ENCODE measurements at places on chromosomes 3 and 15.
A peak's percentile ranks its signal among the peaks of the same experiment; 100 is the strongest.

- no peak for DNase-seq
Observed at GRCh38 chr3:65958216-65958615, 80.5 kb downstream of the MAGI1 start.

GRCh38 chr3:128320551-128321340, 145.9 kb downstream of the DNAJB8 start:
- no peak for DNase-seq

DNA sequence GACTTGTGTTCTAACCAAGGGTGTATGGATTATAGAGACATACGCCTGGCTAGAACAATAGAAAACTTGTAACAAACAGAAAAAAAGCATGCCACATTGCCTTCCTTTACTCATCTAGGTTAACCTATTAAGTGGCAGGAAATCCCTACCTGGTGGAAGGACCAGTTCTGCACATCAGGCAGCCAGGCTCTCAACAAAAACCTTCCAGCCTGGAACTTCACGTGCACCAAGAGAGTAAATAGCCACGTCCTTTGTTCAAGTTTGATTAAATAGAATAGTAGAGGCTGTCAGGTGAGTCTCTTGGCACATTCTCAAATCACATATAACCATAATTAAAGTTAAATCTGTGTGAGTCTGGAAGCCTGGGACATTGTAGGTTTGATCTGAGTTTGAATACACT, 85.0 kb upstream of the DPH6 start:
- no peak for DNase-seq

DNA sequence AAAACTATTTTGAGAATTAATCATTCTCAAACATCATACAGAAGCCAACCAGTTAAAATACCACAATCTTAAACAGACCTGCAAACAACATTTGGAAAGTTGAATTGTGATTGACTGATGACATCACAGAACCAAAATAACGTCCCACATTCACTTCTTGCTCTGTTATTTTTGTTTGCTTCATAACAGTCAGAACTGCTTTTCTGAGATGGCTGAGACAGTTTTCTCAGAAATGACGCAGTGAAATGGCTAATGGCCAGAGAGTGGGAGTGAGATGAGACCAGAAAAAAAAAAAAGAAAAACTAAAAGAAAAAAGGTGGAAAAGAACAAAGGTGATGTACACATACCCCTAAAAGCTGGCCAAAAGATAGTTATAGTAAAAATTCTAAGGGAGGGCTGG, 1061.2 kb downstream of the FHIT start:
- no peak for DNase-seq

DNA sequence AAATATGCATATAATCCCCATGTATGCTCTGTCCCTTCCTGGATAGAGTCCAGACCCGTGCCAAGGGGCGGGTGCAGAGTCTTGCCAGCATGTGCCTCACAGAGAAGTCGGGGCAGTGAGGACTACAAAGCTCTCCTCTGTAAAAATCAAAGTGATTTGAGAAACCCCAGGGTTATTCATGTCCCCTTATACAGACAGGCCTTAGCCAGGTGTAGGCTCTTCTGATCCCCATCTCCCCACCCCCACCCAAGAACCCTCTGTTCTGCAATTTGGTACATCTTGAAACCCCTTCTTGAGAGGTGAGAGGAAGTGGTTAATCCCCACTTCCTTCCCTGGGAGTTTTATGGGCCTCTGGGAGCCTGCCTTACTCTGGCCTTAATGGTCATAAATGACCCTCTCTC, 24.7 kb downstream of the TRIM71 start:
- no peak for DNase-seq

DNA sequence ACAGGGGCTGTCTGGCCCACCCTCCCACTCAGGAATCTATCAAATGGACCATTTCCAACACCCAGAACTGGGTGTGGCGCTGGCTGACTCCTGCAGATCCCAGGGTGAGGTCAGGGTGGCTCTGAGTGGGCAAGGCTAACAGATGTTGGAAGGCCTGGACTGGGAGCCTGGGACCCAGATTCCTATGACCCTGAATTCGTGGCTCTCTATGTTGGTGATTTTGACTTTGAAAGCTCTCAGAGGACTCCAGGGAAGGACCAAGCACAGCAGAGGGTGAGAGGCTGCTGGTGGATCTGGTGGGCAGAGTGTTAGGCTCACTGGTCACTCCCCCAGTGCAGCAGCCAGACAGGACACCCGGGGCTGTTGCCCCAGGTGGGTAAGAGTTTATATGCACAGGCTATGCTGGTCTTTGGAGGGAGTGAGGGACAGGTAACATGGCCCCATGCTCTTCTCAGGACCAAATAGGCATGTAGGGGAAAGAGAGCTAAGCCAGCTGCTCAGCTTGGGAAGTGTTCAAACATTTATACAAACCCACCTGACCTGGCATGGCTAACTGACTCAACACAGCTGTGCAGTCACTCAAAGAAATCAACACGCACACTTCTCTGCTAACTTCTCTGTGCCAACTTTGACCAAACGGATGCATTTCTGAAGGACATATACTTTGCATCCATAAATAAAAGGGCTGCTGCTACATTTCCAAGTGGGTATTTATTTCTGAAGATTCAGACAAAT, 62.6 kb upstream of the RAB6B start:
- DNase-seq = no peak

GRCh38 chr3:2029559-2029958, 69.1 kb upstream of the CNTN4 start:
- DNase-seq = no peak

- DNase-seq = no peak
Observed at GRCh38 chr3:13688034-13688433, 139.1 kb downstream of the FBLN2 start.

GRCh38 chr15:52021128-52021671, 2.2 kb downstream of the MAPK6 start:
- DNase-seq = peak; percentile 92

- no peak for DNase-seq
Observed at GRCh38 chr15:99651023-99651807, 82.0 kb downstream of the LYSMD4 start.

GRCh38 chr15:78362716-78363380, 22.7 kb downstream of the CRABP1 start:
- no peak for DNase-seq

GRCh38 chr15:74203914-74204431, 1.4 kb upstream of the STRA6 start:
- DNase-seq = no peak

DNA sequence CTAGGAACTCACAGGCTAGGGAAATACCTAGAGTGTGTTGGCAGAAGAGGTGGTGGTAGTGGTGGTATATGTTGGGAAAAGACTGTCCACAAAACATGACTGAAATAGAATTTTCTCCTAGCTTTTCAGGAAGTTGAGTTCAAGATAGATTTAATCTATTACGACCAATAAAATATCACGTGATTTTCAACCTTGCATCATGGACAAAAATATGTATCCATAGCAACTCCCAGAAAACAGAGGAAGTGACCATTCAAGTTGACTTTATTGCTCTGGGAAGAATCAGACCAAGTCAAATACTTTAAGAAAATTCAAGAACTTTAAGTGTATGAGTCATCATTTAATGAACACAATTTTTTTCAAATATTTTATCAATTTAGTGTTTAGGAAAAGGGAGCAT, 347.0 kb upstream of the ZNF385D start:
- peak; percentile 15 for DNase-seq

GRCh38 chr3:36965440-36965839, 20.6 kb upstream of the TRANK1 start:
- DNase-seq = no peak

DNA sequence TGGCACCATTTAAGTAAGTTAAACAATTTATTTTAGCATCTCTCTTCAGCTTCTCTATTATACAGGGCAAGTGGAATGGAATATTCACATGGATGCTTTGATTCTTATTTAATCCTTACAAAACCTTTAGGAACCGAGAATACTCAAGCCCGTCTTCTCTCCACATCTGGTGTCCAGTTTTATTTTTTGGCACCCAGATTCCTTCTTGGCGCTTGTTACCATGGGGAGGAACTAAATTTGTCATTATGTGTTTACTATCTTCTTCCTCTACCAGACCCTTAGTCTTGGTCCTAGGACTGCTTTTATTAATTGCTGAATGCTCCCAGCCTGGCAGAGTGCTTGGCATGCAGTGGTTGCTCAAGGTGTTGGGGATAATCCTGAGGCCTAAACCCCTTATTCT, 138.8 kb downstream of the CACNA2D3 start:
- no peak for DNase-seq

DNA sequence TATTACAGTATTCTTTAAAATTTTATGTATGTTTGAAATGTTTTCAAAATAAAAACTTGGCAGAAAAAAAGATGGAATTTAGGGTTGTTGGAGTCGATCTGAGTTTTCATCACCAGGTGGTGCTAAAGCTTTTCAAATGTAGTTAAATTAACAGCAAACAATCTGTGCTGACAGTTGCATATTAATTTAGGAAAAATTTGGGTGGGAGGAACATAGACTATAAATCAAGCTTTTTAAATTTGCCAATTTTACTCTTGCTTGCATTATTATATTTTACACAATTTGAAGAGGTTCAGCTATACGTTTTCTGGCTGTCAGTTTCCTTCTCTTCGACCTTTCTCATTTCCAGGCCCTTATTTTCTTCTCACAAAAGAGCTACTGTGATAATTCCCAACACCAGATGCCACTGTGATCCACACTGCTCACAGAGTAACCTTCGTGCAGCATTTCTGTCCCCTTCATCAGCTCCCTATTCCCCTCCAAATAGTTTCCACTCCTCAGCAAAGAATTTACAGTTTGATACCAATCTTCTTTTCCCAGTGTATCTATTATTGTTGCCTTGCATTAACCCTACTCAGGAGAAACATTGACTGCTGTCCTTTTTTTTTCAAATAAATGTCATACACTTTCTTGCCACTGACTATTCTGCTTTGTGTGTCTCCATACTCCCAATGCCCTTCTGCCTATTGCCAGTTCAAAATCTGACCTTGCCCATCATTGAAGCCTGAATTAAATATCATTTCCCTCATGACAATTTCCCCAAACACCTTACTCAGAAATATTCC, 53.4 kb upstream of the EIF5A2 start:
- DNase-seq = no peak

GRCh38 chr3:166211451-166211850, 374.2 kb upstream of the BCHE start:
- no peak for DNase-seq

GRCh38 chr15:73482166-73482565, 39.2 kb downstream of the REC114 start:
- DNase-seq = peak; percentile 52
